ENCODE measurements at places on chromosomes 16 and 17.
A peak's percentile ranks its signal among the peaks of the same experiment; 100 is the strongest.

DNA sequence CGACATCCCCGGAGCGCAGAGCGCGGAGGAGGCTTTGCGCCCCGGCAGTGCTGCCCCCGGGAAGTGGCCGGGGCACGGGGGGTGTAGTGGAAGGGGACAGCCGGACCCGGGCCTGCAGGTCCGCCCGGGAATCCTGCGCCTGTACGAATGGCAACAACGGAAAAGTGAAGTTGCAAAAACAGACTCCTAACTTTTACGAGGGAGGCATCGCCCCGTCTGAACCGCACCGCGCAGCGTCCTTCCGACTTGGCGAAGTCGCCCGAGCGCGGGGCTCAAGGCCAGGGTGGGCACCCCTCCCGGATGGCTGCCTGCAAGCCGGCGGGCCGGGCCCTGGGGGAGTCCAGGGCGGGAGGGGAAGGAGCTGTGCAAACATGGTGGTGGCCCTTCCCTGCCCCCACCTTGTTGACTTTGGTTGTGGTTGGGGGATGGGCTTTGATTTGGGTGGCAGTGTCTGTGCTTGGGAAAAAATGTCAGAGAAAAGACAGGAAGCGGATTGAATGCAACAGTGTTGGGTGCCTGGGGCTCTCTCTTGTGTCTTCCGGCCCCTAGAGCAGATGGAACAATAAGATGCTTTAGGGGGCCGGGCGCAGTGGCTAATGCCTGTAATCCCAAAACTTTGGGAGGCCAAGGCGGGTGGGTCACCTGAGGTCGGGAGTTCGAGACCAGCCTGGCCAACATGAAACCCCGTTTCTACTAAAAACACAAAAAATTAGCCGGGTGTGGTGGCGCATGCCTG lies 675 bp downstream of the RNF213 start:
- DNase-seq = peak; percentile 80

GRCh38 chr16:31676731-31677130 lies 149.0 kb downstream of the AHSP start:
- DNase-seq = no peak

GRCh38 chr17:74677558-74678466 lies 34.9 kb downstream of the CD300LF start:
- DNase-seq = no peak

GRCh38 chr17:75096082-75096625 lies 8.4 kb downstream of the SLC16A5 start:
- DNase-seq = no peak

DNA sequence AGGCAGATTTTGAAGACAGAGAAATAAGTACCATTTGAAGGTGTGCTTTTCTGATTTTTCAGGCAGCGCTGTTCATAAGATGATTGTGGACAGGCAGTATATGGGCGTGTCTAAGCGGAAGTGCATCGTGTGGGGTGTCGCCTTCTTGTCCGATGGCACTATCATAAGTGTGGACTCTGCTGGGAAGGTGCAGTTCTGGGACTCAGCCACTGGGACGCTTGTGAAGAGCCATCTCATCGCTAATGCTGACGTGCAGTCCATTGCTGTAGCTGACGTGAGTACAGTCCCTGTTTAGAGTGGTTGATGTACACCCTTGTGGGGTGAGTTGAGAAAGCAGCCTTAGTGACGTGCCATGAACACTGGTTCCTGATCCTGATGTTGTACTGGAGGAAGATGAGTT lies 10.7 kb downstream of the UTP4 start:
- DNase-seq = no peak

DNA sequence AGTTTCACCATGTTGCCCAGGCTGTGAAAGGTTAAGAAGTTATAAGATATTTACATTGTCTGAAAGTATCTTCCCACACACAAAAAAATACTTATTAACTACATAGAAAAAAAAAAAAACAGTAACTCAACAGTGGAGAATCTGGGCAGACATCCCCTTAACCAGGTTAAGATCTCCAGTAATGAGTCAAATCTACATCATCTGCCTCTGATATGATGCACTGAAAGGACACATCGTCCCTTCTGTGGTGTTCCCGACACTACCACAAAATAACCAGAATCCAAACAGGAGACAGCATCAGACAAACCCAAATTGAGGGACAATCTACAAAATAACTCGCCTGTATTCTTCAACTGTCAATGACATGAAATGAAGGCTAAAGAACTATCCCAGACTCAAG lies 40.0 kb downstream of the CMTM4 start:
- no peak for DNase-seq

- peak; percentile 76 for DNase-seq
Measured at GRCh38 chr17:74749279-74750038, 1.0 kb downstream of the NHERF1 start.

GRCh38 chr17:14211801-14212200 lies 24.9 kb downstream of the CDRT15 start:
- DNase-seq = peak; percentile 41

GRCh38 chr17:4232168-4232813 lies 31.5 kb downstream of the ANKFY1 start:
- DNase-seq = no peak

DNA sequence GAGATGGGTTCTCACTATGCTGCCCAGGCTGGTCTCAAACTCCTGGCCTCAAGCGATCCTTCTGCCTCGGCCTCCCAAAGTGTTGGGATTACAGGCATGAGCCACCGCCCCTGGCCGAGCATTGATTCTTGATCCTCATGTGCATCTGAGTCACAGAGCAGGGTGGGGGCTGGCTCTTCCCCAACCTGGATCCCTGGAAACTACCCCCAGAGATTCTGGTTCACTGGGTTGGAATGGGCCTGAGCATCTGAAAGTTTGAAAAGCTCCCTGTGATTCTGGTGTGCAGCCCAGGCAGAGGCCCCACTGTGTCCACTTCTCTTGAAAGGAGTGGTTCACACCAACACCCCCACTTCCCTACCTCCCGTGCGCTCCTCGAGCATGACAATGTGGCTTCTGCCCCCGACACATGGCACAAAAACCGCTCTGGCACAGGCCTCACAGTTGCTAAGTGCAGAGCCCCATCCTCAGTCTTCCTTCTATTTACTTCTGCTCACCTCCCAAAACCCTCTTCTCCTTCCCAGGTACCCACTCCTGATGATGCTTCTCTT lies 4.6 kb downstream of the QPRT start:
- DNase-seq = no peak

GRCh38 chr17:48894886-48895285 lies 2.3 kb downstream of the ATP5MC1 start:
- no peak for DNase-seq

Data from activated CD4-positive, alpha-beta memory T cell treated with anti-CD3 and anti-CD28 coated beads for 36 hours (primary cell).